ENCODE measurements at places on chromosomes 4 and X.

DNA sequence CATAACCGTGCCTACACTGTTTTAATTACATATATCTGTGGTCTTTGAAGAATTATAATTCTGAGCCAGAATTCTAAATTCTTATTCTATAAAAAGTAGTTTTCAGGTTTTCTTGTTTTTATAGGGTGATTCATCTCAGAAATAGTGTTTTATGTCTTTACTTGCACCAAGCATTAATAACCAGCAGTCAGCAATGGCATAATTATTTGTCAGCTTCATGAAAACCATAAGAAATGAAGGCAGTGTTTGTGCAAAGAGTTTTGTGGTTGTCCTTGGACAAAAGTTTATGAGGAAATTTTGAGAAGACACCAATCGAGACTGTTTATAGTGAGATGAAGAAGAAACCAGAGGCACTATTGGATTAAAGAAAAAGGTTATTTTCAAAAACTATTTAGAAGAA is 37.2 kb downstream of the EDNRA start:
- DNase-seq = no peak

- DNase-seq = no peak
These were observed 37.0 kb upstream of the GPRIN3 start for GRCh38 chr4:89344571-89344970.

DNA sequence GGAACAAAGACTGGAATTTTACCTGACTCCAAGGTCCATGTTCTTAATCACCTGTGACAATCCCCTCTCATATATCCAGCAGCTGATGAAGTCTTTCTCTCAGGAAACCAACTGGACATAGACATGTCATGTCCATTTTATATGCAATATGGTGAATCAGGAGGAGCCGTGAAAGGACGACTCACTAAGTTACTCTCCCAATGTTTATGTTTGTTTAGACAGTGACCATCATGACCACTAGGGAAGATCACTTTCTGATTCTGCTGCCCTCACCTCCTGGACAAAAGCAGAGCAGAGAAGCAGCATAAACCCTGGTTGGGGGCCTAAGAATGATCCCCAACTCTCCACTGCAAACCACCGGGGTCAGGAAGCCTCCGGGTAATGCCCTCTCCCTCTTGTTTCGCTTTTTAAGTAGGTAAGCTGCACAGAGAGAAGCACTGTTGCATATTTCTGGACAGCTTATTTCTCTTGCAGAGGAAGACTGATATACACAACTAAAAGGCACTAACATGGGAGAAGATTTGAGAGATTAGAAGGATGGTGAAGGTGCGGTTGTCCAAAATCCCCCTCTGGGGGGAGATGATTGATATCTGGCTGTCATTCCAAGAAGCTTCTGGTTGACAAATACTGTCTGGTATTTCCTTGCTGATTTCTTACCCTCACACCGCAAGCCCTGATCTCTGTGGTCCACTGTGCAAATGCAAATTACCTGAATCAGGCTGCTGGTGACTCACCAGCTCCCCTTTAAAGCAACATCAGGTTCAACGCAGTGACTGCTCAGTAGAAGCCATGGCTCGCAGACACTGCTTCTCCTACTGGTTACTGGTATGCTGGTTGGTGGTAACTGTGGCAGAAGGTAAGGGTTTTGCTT is at the start of gene ODAPH:
TSS of gene ODAPH (plus strand) at position 773 of the 871 bp plus-strand sequence. CDS start at position 790, 17 bp downstream.
- peak; percentile 13 for DNase-seq

- DNase-seq = no peak
These were observed 152.6 kb downstream of the GRIA3 start for GRCh38 chrX:123336666-123337065.

DNA sequence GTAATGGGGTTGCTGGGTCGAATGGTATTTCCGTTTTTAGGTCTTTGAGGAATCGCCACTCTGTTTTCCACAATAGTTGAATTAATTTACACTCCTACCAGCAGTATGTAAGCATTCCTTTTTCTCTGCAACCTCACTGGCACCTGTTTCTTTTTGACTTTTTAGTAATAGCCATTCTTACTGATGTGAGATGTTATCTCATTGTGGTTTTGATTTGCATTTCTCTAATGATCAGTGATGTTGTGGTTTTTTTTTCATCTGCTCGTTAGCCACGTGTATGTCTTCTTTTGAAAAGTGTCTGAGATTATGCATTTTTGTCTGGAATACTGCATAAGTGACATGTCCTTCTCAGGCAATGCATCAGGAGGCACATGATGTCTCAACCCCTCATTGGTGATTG is 28.8 kb downstream of the REPS2 start:
- DNase-seq = no peak

- no peak for DNase-seq
These were observed 238.1 kb downstream of the SPOCK3 start for GRCh38 chr4:166996216-166996615.

DNA sequence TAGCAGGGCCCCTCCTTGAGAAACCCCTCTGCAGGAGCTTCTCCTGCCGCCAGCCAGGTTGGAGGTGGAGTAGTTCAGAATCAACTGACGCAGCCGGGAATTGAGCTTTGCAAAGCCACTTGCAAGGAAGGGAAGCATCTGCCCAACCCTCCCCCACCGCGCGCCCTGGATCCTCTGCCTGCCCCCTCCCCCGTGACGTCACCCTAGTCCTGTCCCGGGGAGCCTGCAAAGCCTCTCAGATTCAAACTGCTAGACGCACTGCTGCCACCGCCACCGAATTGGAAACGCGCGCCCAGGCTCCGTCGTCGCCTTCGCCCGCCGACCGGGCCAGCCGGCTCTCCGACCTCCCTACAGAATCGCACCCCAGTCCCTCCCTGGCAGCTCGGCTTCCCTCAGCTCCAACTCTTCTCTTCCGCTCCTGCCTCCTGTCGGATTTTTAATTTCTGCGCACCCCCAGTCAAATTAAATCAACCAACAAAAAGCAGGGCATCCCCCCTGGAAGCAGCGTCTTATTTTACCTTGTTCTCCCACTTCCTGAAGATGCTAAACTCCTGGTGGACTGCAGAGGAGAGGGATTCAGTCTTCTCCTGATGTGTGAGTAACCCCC is 3.8 kb downstream of the SLITRK2 start:
- no peak for DNase-seq

- no peak for DNase-seq
These were observed 204.0 kb downstream of the RASL11B start for GRCh38 chr4:53066155-53066554.

- no peak for DNase-seq
These were observed 179.7 kb upstream of the TET2 start for GRCh38 chr4:104967034-104967401.

DNA sequence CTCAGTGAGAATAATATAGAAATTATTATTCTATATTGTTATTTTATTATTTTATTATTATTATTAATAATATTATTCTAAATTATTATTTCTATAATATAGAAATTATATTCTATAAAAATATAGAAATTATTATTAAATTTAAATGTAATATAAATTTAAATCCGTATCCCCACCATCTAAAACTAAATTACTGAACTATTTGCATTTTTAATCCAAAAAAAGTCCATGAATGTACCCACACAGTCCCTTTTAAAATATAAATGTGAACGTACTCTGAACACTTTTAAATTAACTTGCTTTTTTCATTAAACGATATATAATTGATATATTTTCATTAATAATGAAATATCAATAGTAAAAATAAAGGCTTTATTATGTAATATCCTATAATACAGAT is 248.3 kb upstream of the PCDH7 start:
- DNase-seq = no peak

- DNase-seq = no peak
These were observed 43.1 kb upstream of the BOD1L1 start for GRCh38 chr4:13670456-13671160.
